ENCODE measurements at places on chromosomes 1 and 21.
A peak's percentile ranks its signal among the peaks of the same experiment; 100 is the strongest.

GRCh38 chr1:212928323-212929291, 21.7 kb upstream of the VASH2 start:
- DNase-seq = no peak

- DNase-seq = no peak
Measured at GRCh38 chr21:38333301-38334272, 76.8 kb downstream of the KCNJ15 start.

- DNase-seq = peak; percentile 45
Measured at GRCh38 chr1:8985915-8986813, 40.1 kb downstream of the SLC2A7 start.

DNA sequence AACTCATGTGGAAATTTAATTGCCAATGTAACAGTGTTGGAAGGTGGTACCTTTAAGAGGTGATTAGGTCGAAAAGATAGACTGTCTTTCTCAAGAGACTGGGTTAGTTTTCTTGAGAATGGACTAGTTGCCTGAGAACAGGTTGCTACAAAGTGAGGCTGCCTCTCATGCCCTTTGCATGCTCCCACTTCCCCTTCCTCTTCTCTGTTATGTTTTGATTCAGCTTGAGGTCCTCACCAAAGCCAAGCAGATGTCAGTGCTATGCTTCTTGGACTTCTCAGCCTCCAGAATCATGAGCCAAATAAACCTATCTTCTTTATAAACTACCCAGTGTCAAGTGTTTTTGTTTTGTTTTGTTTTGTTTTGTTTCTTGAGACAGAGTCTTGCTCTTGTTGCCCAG, 187.0 kb upstream of the RUNX1 start:
- DNase-seq = no peak

- DNase-seq = no peak
Measured at GRCh38 chr1:229280921-229281320, 10.0 kb downstream of the RAB4A start.

DNA sequence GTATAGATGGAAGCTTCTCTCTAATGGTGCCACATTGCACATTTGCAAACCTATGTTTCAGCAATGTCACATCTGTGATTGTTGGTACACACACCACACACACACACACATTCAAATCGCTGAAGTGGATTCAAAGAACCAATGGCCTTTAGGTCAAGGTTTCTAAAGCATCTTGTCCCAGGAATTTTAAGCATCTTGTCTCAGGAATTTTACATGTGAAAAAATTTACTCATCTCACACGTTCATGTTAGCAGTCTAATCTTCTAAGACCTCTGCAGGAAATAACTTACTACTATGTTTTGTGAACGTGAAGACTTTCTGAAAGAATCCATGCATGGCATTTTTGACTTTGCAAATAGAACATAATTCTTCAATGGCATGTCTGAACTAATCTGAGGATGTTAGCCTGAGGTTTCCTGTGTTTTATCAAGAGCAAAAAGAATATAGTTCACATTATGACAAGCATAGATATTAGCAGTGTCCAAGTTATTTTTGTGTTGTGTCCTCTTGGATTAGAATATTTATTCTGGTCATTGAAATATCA, 125.1 kb downstream of the CYYR1 start:
- no peak for DNase-seq

DNA sequence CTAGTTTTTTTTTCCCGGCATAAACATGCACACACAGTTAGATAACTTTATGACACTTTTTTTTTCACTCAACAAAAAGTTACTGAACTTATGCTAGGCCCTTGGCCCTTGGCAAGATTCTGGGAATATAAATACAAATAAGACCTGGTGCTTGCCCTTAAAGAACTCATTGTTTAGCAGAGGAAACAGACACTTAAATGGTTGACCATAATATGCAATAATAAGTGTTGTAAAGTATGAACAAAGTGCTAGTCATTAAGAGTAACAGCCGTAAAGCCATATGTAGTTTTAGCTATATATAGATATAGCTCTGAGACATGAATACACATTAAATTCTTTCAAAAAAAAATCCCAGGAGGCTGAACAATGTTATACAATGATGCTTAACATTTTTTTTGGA, 198.3 kb downstream of the CYYR1 start:
- DNase-seq = no peak

GRCh38 chr1:201916649-201917249, 28.1 kb downstream of the SHISA4 start:
- peak; percentile 46 for DNase-seq

- no peak for DNase-seq
Measured at GRCh38 chr1:64769482-64769881, 24.6 kb downstream of the RAVER2 start.

- no peak for DNase-seq
Measured at GRCh38 chr1:173862769-173863223, 5.0 kb downstream of the GAS5 start.

GRCh38 chr1:23470282-23471070, 13.5 kb downstream of the ASAP3 start:
- DNase-seq = peak; percentile 39

- no peak for DNase-seq
Measured at GRCh38 chr1:7753641-7754040, 17.5 kb upstream of the VAMP3 start.

DNA sequence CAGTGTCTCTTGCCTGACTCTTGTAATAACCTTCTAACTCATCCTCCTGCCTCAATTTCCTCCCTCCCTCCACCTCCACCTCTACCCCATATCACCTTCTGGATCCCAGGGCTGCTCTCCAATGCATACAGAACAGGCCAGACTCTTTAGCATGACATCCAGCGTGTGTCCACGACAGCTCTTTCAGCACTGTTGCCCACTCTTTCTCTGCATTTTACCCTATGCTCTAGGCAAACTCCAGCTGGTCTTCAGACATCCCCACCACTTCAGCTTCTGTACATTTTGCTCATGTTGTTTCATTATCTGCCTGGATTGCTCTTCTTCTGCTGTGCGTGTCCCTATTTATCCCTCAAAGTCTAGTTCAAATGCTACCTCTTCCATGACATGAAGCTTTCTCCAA, 4.8 kb downstream of the INKA2 start:
- DNase-seq = no peak

DNA sequence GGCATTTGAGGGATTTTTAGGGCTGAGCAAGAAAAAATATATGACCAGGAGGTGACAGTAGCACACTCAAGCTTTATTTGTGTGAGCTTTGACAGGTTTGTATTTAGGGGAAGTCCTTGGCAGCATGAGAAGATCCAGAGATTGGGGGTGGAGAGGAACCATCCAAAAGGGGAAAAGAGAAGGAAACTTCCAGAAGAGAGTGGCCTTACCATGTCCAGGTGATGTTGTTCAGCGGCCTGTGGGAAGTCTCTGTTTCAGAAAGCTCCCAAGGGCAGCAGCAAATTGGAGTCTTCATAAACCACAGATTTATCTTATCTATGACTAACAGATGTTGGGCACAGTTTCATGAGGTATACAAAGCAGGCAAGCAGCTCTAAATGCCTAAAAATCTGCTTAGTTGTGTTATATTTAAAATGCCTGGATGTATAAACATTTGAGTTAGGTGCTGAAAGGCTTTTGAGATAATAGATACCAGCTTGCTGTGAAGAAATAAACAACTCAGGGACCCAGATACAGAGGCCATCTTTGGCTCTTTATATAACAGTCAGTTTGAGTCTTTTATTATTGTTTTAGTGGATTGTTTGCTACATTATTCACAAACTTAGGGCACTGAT, 21.2 kb upstream of the ADAR start:
- no peak for DNase-seq

- no peak for DNase-seq
Measured at GRCh38 chr21:17607684-17608083, 5.0 kb downstream of the BTG3 start.

DNA sequence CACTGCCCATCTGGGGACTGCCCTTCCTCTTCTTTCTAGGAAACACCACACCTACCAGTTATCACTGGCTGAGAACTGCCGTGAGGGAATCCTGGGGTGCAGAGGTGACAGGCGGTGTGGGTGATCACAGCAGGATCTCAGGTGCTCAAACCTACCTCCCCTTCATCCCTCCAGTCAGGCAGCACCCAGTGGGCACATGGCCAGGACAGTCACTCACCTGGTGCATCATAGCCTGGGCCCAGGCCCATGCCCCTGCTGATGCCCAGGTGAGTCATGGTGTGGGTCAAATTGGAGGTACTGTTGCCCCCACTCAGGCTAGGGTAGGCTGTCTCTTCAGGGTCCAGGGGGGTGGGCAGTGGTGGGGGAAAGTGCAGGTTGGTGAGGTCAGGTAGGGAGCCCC, 5.3 kb upstream of the DENND4B start:
- no peak for DNase-seq

DNA sequence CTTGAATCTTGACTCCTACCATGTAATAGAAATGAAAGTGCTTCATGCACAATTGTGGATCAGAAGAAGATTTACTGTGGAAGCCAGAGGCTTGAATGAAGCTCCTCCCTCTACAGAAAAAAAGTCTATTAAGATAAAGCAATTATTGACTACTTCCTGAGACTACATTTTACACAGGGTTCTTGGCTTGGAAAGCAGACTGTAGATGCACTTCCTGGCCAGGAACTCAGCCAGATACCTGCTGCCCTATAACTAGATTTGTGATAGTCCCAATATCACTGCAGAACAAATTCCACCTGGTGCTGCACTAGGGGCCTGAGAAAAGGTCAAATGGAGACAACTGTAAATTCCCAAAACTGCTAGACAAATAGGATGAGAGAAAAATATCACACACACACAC, 96.8 kb upstream of the GUCA2B start:
- DNase-seq = no peak

GRCh38 chr1:81671038-81671437, 129.7 kb upstream of the ADGRL2 start:
- DNase-seq = no peak

DNA sequence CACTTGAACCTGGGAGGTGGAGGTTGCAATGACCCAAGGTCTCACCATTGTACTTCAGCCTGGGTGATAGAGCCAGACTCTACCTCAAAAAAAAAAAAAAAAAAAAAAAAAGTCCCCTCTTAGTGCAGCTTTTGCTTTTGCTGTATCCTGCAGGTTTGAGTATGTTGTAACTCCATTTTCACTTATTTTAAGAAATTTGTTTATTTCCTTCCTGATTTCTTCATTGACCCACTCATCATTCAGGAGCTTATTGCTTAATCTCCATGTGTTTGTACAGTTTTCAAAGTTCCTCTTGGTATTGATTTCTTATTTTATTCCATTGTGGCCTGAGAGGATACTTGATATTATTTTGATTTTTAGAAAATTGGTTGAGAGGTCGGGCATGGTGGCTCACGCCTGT, 50.9 kb upstream of the AK4 start:
- DNase-seq = no peak

DNA sequence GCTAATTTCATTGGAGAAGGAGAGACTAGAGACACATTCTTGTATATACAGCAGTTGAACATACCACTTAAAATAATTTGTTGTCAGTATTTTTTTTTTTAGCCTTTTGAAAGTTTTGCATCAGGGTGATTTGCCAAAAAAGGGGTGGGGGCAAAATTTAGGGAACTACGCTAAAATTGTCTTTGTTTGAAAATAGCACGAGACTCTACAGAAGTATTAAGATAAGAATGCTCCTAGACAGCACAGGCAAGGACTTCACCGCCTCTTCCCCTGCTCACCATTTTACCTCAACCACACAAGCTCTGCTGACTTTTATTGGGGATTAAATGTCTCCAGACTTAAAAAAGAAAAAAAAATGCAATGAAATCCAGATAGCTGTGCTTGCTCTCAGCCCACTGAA, 236.1 kb upstream of the USP25 start:
- DNase-seq = no peak

DNA sequence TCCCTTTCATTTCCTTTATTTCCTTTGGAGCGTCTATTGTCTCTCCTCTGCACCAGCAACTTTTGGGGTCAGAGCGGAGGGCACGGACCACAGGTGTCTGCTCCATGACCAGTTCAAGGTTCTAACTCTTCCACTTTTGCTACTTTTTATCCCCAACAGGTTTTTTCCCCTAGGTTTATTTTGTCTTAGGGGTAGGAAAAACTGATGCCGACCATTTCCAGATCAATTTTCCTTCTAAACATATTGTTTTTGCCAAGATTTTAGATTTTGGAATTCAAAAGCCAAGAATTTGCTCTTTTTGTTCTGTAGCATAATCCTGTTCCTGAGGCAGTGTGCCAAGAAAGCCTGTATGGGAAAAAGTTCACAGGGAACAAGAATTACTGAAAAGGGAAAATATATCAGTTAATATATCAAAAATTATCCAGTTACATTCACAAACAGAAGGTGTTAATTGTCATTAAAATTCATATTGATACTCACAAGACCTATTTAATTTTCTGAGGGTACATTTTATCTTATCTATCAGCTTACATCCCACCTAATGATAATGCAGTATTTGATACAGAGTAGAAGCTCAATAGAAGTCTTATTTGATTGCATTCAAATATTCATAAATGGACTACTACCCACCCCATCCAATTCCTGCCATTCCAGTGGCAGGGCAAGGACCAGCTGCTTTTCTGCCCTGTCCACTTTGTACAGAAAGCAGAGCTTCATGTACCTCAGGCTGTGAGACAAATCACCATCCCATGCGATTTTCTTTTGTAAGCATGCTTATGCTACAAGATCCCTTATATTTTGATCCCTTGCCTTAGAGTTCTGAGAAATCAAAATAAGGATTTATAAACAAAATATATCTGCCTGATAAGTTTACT, 31.2 kb downstream of the TSEN15 start:
- DNase-seq = no peak

DNA sequence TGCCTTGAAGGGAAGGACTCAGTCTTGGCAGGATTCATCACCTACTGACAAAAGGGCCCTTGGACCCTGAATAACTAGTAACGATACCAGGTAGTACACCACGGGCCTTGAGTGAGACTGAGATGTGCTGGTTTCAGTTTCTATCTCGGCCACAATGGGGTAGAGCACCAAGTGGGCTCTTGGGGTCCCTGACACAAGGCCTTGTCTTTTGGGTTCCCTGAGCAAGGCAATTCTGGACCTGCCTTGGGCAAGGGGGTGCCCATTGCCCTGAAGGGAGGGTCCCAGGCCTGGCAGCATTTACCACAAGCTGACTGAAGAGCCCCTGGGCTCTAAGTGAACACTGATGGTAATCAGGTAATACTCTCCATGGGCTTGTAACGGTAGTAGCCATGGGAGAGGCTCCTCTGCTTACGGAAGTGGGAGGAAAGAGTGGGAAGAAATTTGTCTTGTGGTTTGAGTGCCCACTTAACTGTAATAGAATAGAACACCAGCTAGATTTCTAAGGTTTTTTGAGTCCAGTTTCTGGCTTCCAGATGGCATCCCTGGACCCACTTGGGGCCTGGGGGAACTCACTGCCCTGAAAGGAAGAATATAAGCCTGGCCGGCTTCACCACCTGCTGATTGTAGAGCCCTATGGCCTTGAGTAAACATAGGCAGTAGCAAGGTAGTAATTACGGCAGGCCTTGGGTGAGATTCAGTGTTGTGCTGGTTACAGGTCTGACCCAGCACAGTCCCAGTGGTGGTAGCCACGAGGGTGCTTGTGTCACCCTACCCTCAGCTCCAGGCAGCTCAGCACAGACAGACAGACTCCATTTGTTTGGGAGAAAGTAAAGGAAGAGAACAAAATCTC, 58.5 kb downstream of the WDR4 start:
- no peak for DNase-seq

GRCh38 chr1:231093156-231093922, 53.3 kb upstream of the FAM89A start:
- no peak for DNase-seq
